Large intestine (tissue), 12 donors: ENCODE measurements at places on chromosomes 7 and 10. TPM values are rescaled to one million over a fixed set of nuclear protein-coding genes. Genes with fewer than 3 reads are reported as not detected.

SAP25 gene
- polyA plus RNA-seq, result 7.9 TPM

NPC1L1 gene
- polyA plus RNA-seq, result 63.9 TPM

SLC26A5 gene
- 0.09 TPM for polyA plus RNA-seq

UPK3BL2 gene
- polyA plus RNA-seq, result 17.0 TPM

CADPS2 gene
- 15.1 TPM for polyA plus RNA-seq

DNAJC12 gene
- polyA plus RNA-seq, result 10.4 TPM

CTAGE6 gene
- not detected for polyA plus RNA-seq

COL26A1 gene
- 1.0 TPM for polyA plus RNA-seq

FAM241B gene
- 6.4 TPM for polyA plus RNA-seq

SYT15B gene
- polyA plus RNA-seq, result 1.5 TPM

CAV1 gene
- polyA plus RNA-seq, result 100 TPM

MUC12 gene
- polyA plus RNA-seq, result 3.3 TPM
